ENCODE measurements at places on chromosomes 16 and 17.

GRCh38 chr17:17946093-17946492, 26.1 kb downstream of the TOM1L2 start:
- DNase-seq = no peak

GRCh38 chr16:81457326-81458133, 12.9 kb downstream of the CMIP start:
- DNase-seq = no peak

GRCh38 chr16:19938536-19938935, 53.9 kb upstream of the GPRC5B start:
- no peak for DNase-seq

DNA sequence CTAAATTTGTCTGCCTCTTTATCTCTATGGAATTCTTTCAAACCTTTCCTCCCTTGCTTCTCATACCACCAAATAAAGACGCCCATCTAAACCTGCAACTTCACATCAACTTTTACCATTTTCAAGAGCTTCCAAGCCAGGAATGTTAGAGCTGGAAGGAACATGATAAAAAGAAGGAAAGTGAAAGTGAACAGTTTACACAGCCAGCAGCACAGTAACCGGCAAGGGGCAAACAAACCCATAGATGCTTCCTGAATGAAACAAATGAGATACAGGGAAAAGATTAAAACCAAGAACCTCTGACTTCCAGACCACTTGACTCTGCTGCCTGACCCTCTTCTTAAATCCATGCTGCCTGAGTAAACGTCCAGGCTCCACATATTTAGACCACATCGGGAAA, 231.1 kb upstream of the CA10 start:
- DNase-seq = no peak

All from immature natural killer cell (primary cell).